Activated T-helper 17 cell treated with anti-CD3 and anti-CD28 coated beads, Interleukin-2, amount 50 U/mL, for 72 hours (primary cell): ENCODE measurements at places on chromosomes 4 and X. TPM values are rescaled to one million over a fixed set of nuclear protein-coding genes. Genes with fewer than 3 reads are reported as not detected.

The PNCK gene
- 1.6 TPM for total RNA-seq

The SAT1 gene
- total RNA-seq, result 189 TPM

The CHIC1 gene
- 8.3 TPM for total RNA-seq

DNA sequence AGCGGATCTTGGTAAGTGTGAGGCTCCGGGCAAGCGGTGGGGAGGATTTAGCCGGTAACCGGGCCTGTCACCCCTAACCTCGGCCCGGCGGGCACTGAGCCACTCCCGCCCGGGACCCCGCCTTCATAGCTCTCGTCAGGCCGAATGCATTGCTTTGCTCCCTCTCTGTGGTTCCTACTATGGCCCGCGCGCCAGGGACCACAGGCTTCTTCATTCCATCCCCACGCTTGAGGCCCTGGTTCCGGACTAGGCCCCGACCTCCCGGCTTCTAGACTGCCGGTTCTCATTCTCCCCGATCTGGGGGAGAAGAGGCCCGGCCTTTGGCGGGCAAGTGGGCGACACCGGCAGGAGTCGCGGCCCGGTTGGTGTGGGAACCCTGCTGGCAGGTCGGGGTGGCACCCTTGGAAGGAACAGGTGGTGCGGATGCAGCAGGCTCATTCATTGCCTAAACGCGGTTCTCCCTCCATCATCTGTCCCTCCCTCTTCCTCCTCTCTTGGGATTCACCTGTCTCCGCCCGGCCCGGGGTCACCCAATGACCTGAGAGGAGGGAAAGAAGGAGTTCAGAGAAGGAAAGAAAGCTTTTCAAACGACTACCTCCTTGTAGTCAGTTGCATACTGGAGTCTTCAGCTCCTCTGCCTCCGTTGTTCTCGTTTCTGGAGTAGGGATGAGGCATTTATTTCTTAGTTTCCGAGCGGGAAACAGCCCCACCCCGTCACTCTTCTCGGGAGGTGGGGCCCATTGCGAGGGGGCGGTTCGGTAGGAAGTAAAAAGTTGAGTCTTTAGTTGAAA is at the start of gene NDUFC1:
Gene NDUFC1 (minus strand): TSS at position 657 of the 791 bp plus-strand sequence. CDS start 6,679 bp downstream, outside the sequence.
- ATAC-seq, result peak; percentile 49

GRCh38 chr4:82782626-82783345 is 15.8 kb downstream of the SCD5 start:
- no peak for ATAC-seq

DNA sequence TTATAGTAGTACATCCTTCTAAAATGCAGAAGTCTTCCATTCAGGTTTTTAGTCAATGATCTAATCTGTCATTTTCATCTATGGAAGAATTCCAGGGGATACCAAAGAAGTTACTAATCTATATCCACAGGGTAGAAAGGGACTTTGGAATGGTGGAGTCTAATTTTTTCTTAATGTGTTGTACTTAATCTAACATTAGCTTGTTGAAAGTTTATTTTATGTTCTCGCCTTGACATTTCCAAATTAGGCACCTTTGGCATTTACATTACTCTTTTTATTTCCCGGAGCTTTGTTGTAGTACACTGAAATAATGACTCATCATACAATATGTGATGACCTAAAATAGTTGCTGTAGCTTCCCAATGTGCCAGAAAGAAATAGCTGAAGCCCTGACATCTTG is 91.5 kb downstream of the HTR2C start:
- no peak for ATAC-seq
